ENCODE measurements at places on chromosomes 4 and X. TPM values are rescaled to one million over a fixed set of nuclear protein-coding genes. Genes with fewer than 3 reads are reported as not detected.

GRCh38 chr4:3518941-3519340, 13.3 kb downstream of the LRPAP1 start:
- no peak for DNase-seq

SPANXN3 gene
- not detected for total RNA-seq

DNA sequence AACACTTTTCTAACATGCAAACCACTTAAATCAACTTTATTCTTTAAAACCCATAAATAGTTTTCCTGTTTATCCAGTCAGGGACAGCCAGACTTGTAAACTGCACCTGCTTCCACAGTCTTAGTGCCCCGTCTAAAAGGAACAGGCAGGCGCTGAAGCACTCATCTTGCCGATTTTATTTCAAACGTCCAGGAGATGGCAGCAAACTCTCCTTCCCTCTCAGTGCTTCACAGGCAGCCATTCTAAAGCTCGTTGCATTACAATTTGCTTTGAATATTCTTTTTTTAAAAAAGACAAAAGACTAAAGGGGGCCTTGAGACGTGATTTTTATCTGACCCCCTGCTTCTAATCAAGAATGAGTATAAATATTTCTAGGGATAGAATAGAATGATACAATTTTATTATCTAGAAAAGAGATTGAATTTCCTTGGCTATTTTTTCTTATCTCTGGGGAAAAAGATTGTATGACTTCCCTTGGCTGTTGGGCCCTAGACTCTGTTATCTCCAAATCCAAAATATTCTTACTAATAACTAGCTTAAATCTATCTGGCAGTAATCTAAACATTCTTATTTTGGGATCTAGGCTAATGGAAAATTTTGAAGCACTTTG, 93.6 kb upstream of the MYOZ2 start:
- DNase-seq: peak; percentile 46

MAGEA8 gene
- total RNA-seq: not detected

- no peak for DNase-seq
These were observed 656.6 kb downstream of the ANKRD50 start for GRCh38 chr4:124055896-124056295.

DNA sequence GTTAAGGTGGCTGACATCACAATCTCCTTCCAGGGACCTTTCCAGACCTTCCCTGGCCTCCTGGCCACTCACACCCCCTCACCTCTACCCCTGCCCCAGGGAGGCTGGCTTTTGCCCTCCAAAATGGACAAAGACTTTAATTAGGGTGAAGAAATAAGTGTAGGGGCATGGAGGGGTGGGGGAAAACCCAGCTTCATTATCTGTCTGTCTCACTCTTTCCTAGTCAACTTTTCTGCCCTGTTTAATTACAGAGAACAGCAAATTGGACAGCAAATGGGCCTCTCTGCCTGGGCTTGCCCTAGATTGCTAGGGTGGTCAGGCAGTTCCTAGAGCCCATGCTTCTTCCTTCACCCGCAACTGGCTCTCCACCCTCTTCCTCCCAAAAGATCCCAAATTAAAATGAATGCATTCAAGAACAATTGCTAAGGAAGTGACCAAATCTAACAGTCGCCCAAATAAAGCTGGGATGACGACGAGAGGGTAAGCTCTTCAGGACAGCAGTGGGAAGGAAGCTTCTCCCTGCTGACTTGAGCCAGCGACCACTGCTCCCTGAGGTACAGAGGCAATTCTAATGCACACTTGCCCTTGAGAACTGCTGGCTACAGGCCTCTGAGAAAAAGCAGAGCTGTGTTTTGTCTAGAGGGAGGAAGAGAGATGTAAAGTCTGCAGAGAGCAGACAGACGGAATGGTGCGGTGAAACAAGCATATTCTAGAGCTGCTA, 12.4 kb downstream of the RAI2 start:
- DNase-seq: no peak

CFAP97 gene
- 13.7 TPM for total RNA-seq

GRCh38 chrX:63761639-63762038, 23.4 kb downstream of the ARHGEF9 start:
- no peak for DNase-seq

TMEM255A gene
- not detected for total RNA-seq

DNA sequence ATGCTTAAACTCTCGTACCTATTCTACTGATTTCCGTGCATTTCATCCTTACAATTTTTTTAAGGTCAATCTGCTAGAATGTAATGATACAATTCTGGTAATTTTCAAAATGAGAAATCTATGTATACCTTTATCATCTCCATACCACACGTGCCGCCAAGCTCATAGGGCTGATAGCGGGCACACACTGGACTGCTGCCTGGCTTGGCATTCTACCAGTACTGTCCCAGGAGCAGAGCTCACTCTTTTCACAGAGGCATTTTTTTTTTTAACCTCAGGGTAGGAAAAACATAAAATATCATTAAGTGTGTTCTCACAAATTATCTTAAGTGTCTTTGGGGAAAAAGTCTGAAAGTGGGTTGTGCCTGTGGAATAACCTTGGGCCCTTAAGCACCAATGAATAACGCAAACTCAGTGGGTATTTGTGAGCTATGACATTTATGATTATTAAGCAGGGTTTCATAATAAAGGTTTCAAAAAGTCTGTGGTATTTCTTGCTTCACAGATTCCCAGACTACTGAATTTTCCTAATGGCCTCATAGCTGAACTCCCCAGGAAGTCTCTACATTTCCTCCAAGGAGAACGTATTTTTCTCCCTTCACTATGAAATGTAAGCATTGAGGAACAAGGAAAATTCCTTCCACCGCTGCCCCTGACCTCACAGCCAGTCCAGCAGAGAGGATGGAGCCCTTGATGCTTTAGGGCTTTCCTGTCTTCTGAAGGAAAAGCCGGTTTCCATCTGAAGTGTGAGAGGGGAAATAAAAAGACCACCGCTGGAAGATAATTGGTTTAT, 125.2 kb downstream of the ELOVL6 start:
- no peak for DNase-seq

GLRA3 gene
- not detected for total RNA-seq

DNA sequence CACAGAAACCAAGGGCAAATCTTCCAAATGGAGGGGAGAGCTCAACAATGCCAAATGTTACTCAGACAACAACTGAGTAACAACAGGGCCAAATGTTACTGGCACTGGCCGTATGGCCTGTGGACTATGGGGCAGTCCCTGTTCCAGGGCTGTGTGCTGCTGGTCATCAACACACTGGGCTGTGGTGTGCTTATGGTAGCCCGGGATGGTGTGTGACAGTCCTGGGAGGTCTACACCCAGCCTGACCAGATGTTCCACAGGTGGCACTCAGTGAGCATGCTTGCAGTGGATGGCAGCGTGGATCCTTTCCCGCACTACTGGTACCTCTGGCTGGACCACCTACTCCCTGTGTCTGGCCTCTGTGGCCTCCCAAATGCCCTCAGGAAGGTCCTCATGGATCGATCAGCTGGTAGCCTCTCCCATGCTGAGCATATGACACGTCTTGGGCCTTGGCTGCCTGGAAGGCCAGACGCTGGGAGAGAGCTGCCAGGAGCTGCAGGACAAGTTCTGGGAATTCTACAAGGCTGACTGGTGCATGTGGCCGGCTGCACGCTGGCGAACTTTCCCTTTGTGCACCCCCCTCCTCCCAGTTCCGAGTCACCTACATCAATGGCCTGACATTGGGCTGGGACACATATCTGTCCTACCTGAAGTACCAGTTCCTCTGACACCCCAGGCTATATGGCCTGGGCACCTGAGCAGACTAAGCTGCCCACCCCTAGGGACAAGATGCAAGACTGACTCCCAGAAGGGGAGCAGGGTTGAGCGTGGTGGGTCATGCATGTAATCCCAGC, 59.7 kb upstream of the IQSEC2 start:
- DNase-seq: no peak

ACTRT1 gene
- total RNA-seq: not detected

DNA sequence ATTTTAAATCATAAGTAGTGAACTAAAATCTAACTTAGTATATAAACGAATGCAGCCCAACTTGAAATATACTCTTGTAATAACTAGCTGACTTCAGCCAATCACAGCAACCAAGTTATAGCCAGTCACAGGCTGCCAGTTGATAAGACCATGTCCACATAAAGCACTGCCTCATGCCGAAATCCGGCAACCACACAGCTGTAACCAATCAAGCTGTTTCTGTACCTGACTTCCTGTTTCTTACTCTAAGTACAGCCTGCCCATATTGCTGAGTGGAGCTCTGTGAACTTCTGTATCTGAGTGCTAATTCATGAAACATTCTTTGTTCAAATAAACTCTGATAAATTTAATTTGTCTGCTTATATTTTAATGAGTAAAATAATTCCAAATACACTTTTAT, 805.3 kb upstream of the EPHA5 start:
- DNase-seq: no peak

DNA sequence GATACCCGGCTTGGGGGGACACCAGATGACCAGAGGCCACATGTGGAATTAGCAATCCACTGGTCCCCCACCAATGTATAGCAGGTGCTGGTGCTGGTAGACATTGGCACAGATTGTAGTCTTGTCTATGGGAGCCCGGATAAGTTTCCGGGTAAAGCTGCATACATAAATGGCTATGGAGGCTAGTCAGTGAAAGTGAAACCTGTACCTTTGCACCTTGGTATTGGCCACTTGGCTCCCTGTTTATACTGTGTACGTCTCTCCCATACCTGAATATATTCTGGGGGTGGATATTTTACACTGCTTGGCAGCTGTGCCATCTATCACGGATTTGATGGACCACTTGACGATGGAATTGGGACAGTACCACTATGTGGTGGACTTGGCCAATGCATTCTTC, 5.6 kb upstream of the TIGD2 start:
- no peak for DNase-seq

GRCh38 chrX:40253771-40254170, 156.0 kb upstream of the BCOR start:
- no peak for DNase-seq

SMIM10L2A gene
- 0.17 TPM for total RNA-seq

LRBA gene
- total RNA-seq: 53.2 TPM

DNA sequence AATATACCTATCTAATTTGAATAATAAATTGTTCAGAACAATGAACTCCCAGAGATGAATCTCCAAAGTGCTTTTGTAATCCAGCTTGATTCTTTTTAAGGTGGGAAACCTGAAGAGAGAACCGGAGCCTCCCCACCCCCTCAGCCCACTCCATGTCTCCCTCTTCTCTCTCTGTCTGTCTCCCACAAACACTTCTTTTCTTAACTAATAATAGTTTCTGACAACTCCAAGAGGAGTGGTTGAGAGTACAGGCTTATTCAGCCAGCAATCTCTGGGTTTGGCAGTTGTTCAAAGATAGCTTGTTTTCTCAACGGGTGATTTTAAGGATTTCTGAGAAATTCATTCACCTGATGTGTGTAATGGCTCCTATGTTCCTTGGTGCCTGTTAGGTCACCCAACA, 23.4 kb downstream of the PPP4R3C start:
- DNase-seq: no peak

DNA sequence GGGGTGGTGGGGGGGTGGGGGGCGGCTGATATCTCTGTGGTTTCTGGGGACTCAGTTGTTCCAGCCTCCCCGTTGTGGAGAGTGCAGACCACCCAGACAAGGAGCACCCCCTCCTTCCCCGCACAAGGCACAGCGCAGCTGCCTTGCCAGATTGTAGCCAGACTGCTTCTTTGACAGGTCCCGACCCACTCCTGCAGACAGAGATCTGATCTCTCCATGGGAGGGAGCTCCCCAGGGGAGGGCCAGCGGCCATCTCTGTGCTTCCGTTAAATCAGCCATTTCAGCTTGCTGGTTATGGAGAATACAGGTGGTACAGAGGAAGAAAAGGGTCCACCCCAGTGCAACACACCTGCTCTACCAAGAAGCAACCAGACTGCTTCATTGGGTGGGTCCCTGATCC, 80.8 kb downstream of the FGF16 start:
- no peak for DNase-seq

ASB12 gene
- total RNA-seq: not detected

DNA sequence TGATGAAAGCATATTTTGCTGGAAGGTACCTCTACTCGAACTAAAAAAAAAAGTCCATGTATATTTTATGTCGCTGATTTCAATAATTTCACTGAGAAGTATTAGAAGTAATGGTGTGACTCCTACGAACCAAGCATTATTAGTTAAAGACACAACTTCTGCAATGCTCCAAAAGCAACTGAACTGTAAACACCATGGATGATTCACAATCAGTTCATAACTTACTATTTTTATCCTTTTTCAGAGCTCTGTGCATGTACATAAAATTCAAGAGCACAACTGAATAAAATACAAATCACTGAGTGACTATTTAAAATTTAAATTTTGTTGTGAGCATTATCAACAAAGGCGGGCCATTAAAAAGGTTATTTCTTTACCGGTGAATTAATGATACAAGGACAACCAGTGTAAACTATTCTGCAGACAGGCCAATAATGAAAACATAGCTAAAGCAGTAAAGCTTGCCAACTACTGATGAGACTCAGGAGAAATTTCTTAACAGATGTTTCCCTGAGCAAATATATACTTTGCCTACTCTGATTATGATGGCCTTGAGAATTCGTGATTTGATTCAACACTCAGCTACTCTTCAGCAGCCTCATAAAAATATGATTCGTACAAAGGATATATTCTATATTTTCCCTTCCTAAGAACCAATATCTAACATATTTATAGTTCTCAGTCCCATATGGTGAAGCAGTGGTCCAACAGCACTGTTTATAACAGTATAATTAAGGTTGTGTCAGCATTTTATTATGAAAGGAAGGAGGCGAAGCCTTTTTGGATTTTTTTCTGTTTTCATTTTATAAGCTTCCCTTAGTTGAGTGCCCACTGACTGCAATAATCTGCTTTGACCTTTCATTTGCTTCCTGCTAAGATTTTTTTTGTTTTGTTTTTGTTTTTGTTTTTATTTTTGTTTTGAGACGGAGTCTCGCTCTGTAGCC, 62.8 kb upstream of the NEIL3 start:
- no peak for DNase-seq

DNA sequence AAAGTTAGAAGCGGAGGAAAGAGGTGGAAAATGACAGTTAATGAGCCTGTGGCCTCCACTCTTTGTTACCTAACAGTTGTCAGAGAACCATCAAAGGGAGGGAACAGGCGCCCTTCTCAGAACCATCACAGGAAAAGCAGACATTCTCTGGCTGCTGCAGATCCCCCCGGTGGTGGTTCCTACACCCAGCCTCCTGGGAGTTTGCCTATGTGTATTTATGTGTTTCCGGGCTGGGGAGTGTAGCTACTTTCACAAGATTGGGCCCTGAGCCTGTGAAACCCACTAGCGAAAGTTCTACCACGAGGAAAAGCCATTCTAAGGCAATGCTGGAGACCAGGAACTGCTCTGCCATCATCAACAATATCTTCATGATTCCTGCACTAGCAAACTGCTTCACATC, 52.7 kb upstream of the BCOR start:
- DNase-seq: no peak

GRCh38 chr4:38177641-38178391, 217.6 kb downstream of the PTTG2 start:
- DNase-seq: peak; percentile 65
